ENCODE measurements at places on chromosomes 7 and 10.

GRCh38 chr7:100830396-100830795 is 3.1 kb upstream of the EPHB4 start:
- DNase-seq = no peak

DNA sequence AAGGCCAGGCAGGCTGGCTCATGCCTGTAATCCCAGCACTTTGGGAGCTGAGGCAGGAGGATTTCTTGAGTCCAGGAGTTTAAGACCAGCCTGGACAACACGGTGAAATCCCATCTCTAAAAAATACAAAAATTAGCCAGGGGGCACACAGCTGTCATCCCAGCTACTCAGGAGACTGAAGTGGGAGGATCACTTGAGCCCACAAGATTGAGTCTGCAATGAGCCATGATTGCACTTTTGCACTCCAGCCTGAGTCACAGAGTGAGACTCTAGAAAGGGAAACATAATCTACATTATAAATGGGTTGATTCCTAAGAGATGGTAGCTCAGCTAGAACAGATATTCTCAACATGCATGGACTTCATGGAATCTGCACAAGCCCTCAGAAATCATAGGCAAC is 6.3 kb upstream of the LIPF start:
- no peak for DNase-seq

GRCh38 chr10:89367529-89367928 is 10.3 kb upstream of the IFIT1B start:
- no peak for DNase-seq

DNA sequence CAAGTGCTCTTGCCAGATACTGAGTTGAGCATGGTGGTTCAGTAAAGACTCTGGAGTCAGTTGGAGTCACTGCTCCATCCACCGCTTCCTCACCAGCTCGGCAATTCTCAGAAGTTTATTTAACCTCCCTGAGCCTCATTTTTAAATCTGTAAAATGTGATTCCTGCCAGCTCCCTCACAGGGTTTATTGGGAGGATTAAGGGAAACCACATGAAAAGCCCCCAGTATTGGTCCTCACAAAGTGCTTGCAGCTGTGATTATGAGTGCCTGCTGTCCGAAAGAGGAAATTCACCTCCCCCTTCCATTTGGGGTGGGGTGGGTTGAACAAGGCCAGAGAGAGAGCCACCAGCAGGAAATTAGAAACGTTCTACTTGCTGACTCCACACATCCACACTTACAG is 99.0 kb downstream of the AOAH start:
- no peak for DNase-seq

GRCh38 chr10:51747216-51747615 is 47.8 kb upstream of the CSTF2T start:
- no peak for DNase-seq

- peak; percentile 10 for DNase-seq
Observed at GRCh38 chr7:80552031-80552694, 40.3 kb upstream of the GNAT3 start.

- no peak for DNase-seq
Observed at GRCh38 chr7:105723572-105723971, 142.3 kb upstream of the EFCAB10 start.

- DNase-seq = no peak
Observed at GRCh38 chr10:71712572-71713134, 6.9 kb downstream of the C10orf105 start.
